ENCODE measurements at places on chromosomes 11 and 22. TPM values are rescaled to one million over a fixed set of nuclear protein-coding genes. Genes with fewer than 3 reads are reported as not detected.

- no peak for DNase-seq
- H3K27me3 ChIP-seq, result no peaks in the 10 kb centered on the region
- peak overlapping the region; percentile 91 for H3K4me3 ChIP-seq
- peaks cover 36% of the 10 kb centered on the region for H3K36me3 ChIP-seq
These were observed 1.6 kb downstream of the IRF7 start for GRCh38 chr11:614021-614622.

- peaks cover 98% of the 10 kb centered on the region for H3K4me1 ChIP-seq
- no peak for DNase-seq
- no peak overlapping the region for H3K4me3 ChIP-seq
These were observed 19.9 kb downstream of the CD44 start for GRCh38 chr11:35158701-35159510.

- DNase-seq, result no peak
- no peaks in the 10 kb centered on the region for H3K36me3 ChIP-seq
- H3K27me3 ChIP-seq, result no peaks in the 10 kb centered on the region
- no peak overlapping the region for H3K4me3 ChIP-seq
- no peak overlapping the region for H3K27ac ChIP-seq
These were observed 150.2 kb downstream of the SPON1 start for GRCh38 chr11:14112721-14113120.

DNA sequence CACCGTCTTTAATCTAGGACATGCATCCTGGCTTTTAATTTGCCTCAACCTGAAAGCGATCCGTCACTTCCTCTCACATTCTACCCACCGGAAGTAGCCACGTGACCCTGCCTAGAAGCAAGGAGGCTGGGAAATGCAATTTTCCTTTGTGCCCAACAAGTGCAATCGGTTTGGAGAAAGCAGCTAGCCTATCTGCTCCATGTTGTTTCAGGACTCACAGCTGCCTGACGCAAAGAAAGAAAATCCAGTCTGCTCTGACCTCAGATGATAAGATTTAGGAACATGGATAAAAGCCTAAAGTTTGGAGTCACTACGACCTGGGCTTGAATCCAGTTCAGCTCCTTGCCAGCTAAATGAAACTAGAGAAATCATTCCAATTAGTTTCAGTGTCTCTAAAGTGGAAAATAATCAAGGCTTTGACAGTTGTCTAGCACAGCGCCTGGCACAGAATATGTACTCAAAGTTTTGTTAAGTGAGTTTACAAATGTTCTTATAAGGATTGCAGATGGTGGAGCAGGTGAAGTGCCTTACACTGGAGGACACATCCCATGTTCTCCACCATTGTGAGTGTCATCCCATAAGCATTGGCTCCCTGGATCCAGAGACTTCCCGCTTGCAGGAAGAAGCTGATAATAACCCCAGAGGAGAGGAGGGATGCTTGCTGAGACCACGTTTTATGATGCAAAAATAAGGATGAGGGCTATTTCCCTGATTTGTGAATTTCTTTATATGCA, 553.7 kb downstream of the MN1 start:
- H3K4me1 ChIP-seq, result peaks cover 8% of the 10 kb centered on the region
- H3K27ac ChIP-seq, result no peak overlapping the region
- no peak for DNase-seq
- H3K36me3 ChIP-seq, result no peaks in the 10 kb centered on the region

GRCh38 chr11:17515443-17516176, 28.6 kb downstream of the USH1C start:
- no peak for DNase-seq
- H3K4me1 ChIP-seq, result no peaks in the 10 kb centered on the region
- H3K36me3 ChIP-seq, result no peaks in the 10 kb centered on the region
- no peak overlapping the region for H3K27ac ChIP-seq
- H3K4me3 ChIP-seq, result no peak overlapping the region
- peaks cover 2% of the 10 kb centered on the region for H3K27me3 ChIP-seq

DNA sequence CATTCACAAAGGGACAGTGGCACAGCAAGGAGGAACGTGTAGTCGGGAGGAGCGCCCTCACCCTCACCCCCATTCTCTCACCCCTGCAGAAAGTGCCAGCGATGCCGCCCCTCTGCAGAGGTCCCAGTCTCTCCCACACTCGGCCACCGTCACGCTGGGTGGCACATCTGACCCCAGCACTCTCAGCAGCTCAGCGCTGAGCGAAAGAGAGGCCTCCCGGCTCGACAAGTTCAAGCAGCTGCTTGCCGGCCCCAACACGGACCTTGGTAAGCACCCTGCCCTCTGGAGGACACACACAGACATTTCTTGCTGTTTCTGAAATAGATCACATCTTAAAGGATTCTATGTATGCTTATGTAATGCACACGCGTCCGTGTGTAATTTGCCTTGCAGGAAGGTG, 34.9 kb downstream of the TBC1D22A start:
- DNase-seq, result no peak
- H3K4me3 ChIP-seq, result no peak overlapping the region
- H3K27me3 ChIP-seq, result no peaks in the 10 kb centered on the region
- peak overlapping the region; percentile 36 for H3K27ac ChIP-seq
- peaks cover 55% of the 10 kb centered on the region for H3K36me3 ChIP-seq

DNA sequence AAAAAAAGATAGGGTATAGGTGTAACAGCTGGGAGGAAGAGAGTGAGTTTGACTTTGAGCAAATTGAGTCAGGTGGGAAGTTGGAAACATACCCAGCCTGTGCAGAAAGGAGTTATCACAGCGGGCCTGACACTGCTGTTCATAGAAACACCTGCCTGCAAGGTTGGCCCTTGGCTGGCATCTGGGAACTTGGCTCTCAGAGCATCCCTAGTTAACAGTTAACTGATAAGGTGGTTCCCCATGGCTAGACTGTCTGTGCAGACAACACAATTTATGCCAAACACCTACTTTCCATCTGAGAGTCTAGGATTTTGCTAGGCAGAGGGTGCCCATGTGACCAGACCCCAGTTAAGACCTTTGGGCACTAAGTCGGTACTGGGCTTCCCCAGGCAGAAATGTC, 31.4 kb downstream of the ADAMTS8 start:
- H3K36me3 ChIP-seq, result no peaks in the 10 kb centered on the region
- peaks cover 20% of the 10 kb centered on the region for H3K27me3 ChIP-seq
- peaks cover 10% of the 10 kb centered on the region for H3K4me1 ChIP-seq
- no peak overlapping the region for H3K4me3 ChIP-seq
- DNase-seq, result no peak
- H3K27ac ChIP-seq, result no peak overlapping the region

DNA sequence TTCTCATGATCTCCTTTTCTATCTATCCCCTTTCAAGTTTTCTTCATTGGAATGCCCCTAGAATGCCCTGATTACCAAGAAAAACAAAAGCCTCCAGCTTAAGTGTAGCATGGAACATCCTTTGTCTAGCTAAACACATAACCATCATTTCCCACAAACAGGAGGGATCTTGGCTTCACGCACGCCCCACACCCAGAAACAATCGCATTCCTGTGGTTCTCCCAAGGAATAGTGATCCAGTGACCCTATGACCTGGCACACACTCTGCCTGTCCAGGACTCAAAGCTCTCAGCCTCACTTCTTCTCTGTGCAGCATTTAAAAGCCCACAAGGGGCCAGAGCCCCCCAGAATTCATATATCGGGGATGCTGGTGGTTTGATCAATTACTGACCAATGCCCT, 9.3 kb upstream of the POU2AF1 start:
- H3K4me1 ChIP-seq, result peaks cover 9% of the 10 kb centered on the region
- no peak overlapping the region for H3K4me3 ChIP-seq
- H3K27ac ChIP-seq, result no peak overlapping the region
- H3K36me3 ChIP-seq, result no peaks in the 10 kb centered on the region
- no peaks in the 10 kb centered on the region for H3K27me3 ChIP-seq

DNA sequence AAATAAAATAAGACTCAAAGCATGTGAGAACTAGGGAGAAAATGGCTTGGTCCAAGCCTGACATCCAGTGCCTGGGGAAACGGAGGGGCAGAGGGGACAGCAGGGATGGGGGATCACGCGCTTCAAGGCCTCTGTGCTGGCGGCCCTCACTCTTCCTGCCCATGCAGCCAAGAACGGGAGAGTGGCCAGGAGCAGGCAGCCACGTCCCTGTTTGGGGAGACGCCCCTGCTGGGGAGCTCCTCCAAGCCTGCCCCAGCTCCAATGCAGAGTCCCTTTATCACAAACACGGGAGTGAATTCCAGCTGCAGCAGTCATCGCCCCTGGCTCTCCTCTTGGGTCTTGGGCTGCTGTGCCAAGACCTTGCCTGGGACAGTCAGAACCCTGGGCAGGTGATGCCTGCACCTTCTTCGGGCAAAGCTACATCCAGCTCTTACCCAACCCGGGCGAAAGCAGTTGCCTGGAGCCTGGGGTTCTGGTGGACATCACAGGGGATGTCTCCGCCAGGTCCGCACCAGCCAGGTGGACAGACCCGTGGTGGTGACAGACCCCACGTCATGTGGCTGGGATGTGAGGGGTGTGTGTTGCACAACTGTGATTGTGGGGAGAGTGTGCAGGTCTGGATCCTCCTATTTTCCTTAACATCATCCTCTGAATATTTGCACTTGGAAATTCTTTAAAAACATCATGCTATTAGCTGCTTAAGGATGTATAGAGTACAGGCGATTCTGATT, 1391.3 kb downstream of the BRD1 start:
- no peak overlapping the region for H3K4me3 ChIP-seq
- H3K27me3 ChIP-seq, result no peaks in the 10 kb centered on the region
- no peak overlapping the region for H3K27ac ChIP-seq
- no peaks in the 10 kb centered on the region for H3K36me3 ChIP-seq
- H3K4me1 ChIP-seq, result no peaks in the 10 kb centered on the region
- no peak for DNase-seq

DNA sequence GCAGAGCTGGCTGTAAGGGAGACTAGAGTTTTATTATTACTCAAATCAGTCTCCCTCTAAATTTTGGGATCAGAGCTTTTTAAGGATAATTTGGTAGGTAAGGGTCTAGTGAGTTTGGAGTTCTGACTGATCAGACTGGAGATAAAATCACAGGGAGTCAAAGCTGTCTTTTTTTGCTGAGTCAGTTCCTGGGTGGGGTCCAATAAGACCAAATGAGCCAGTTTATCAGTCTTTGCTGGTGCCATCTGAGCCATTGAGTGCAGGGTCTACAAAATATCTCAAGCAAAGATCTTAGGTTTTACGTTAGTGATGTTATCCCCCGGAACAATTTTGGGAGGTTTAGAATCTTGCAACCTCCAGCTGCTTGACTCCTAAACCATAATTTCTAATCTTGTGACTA, 935.1 kb upstream of the RAG2 start:
- no peak for DNase-seq
- no peak overlapping the region for H3K27ac ChIP-seq
- H3K27me3 ChIP-seq, result no peaks in the 10 kb centered on the region
- H3K4me3 ChIP-seq, result no peak overlapping the region
- no peaks in the 10 kb centered on the region for H3K36me3 ChIP-seq

DNA sequence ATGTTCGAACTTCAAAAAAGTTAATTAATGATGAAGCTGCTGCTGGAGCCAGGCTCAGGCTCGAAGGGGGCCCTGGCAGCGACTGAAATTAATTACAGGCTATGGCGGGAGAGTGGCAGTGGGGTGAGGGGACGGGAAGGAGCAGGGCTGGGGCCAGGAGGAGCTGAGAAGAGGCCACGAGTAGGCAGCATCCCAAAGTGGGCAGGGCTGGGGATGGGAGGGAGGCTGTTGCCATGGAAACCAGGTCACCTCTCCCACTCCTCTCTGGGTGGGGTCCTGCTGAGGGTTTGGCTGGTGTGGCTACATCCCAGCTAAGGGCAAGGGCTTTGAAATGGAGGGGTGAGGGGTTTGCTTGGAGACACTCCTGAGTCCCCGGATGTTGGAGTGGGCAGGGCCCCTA, 23.9 kb downstream of the CACNA1I start:
- no peak for DNase-seq
- no peaks in the 10 kb centered on the region for H3K36me3 ChIP-seq

GRCh38 chr11:107956543-107956942, 28.3 kb downstream of the RAB39A start:
- no peak for DNase-seq
- H3K4me3 ChIP-seq, result no peak overlapping the region

DNA sequence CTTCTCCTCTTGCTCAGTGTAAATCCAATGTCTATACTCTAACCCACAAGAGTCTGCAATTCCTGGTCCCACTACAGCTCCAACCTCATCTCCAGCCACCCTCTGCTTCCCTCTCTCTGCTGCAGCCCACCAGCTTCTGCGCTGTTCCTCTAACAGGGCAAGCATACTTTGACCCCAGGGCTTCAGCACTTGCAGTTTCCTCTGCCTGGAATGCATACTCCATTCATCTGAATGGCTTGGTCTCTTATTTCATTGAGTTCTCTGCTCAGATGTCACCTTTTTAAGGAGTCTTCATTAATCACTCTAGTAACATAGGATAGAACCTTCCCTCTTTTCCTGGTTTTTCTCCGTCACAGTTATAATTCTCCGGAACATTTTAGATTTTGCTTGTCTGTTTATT, 141.6 kb downstream of the BUD13 start:
- H3K4me3 ChIP-seq, result no peak overlapping the region
- peaks cover 3% of the 10 kb centered on the region for H3K27me3 ChIP-seq
- no peak for DNase-seq
- no peaks in the 10 kb centered on the region for H3K4me1 ChIP-seq

Gene CYTH4
- 106 TPM for total RNA-seq

Gene ALDH3B2
- total RNA-seq, result not detected

Gene ALG9
- 31.7 TPM for total RNA-seq

Gene FLRT1
- total RNA-seq, result not detected

Gene PLEKHA7
- 3.4 TPM for total RNA-seq

Gene CD44
- total RNA-seq, result 518 TPM

Measured in activated CD4-positive, alpha-beta T cell treated with anti-CD3 and anti-CD28 coated beads, Interleukin-2, amount 10 ng/mL, durations not matched to agents 7 days and 5 days (primary cell).